M059J (cell line): ENCODE measurements at places on chromosomes 3 and 15.

DNA sequence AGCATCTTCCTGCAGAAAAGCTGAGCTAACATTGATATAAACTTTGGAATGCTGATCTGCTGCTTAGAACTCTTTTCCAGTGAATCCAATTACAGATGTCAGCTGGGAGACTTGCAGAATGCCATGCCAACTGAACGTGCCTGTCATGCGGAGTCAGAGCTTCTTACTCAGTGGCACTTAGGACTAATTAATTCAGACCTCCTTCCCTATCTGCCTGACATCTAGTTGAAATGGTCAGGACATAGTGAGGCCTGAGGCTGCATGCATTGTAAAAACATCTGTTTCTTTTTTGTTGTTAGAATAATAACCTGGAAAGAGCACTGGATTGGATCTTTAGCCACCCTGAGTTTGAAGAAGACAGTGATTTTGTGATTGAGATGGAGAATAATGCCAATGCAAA is 112.6 kb downstream of the USP13 start:
- DNase-seq: peak; percentile 10

- DNase-seq: peak; percentile 46
Measured at GRCh38 chr3:61562721-61563312, 1.4 kb downstream of the PTPRG start.

- peak; percentile 70 for DNase-seq
Measured at GRCh38 chr3:30231277-30232141, 374.9 kb upstream of the TGFBR2 start.

- no peak for DNase-seq
Measured at GRCh38 chr15:27235681-27236080, 264.7 kb downstream of the GABRG3 start.

GRCh38 chr3:103516950-103517349 is 1082.1 kb downstream of the ZPLD1 start:
- DNase-seq: no peak

DNA sequence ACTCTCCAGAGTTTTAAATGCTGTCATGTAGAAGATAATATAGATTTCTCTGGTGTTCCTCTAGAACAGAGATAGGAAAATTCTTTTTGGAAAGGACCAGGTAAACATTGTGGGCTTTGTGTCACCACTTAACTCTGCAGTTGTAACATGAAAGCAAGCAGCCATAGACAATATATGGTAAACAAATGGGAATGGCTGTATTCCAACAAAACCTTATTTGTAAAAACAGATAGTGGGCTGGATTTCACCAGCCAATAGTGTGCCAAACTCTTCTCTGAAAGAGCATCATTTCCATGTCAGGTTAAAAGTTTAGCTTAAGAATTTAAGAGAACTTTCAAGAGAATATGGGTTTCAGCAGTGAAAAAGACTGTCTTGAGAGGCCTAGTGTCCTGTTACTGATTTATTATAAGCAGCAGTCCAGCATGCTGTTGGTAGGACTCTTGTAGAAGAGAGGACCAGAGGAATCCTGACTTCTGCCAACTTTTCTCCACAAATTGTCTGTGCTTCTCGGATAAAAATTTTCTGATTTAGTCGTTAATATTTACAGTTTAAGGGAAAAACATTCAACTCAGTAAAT is 107.7 kb downstream of the TCF12 start:
- no peak for DNase-seq

DNA sequence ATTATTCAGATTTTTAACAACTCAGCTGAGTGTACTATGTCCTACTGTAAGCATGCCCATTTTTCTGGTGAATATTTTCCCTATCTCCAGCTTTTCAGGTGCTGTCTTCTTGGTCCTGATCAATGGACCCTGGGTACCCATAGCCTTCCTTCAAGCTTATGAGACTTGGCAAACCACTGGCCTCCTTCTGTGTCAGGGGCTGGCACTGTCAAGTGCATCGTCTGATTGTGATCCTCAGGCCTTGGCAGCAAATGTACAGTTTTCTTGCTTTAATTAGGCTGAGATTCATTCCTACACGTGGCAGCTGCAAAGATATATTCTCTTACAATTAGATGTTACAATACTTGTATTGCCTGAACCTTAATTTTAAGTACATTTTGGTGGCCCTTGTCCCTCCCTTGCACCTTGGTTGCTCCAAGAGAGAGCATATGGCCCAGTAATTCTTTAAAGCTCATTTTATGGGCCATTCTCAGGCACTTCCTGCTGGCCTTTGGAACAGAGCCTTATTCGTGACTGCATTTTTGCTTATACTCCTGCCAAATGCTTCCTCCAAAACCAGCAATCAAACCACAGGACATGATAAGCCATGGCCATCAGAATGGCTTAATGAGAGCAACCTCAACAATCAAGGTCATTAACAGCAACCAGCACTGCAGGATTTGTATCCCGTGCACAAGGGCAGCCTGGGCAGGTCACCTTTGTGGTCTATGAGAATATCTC is 179.9 kb downstream of the CNTN6 start:
- DNase-seq: no peak

- DNase-seq: no peak
Measured at GRCh38 chr15:83682476-83683088, 28.7 kb downstream of the ADAMTSL3 start.

DNA sequence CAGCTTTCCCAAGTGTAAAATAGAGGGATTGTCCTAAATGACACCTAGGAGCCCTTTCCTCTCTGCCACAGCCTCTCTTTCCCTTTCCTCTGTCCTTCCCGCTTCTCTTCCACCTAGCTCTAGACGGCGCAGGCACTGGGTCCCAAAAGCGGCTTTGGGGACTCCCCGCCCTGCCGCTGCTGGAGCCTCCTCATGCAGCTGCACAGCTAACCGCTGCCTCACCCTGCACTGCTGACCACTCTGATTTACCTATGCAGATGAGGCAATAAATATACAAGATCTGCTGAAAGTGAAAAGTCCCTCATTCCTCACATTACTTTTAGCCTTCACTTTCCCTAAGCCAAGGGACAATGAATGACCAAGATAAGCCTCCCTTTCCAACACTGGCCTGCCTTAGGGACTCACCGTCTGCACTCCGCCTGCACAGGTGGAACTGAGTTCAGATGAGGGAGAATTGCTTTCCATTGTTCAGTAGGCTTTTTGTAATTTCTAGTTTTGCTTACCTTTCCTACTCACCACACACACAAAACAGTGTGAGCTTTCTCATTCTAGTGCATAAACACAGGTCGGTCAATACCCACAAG is 197.5 kb upstream of the BCL6 start:
- no peak for DNase-seq

- no peak for DNase-seq
Measured at GRCh38 chr15:64779024-64779423, 3.6 kb upstream of the RBPMS2 start.

DNA sequence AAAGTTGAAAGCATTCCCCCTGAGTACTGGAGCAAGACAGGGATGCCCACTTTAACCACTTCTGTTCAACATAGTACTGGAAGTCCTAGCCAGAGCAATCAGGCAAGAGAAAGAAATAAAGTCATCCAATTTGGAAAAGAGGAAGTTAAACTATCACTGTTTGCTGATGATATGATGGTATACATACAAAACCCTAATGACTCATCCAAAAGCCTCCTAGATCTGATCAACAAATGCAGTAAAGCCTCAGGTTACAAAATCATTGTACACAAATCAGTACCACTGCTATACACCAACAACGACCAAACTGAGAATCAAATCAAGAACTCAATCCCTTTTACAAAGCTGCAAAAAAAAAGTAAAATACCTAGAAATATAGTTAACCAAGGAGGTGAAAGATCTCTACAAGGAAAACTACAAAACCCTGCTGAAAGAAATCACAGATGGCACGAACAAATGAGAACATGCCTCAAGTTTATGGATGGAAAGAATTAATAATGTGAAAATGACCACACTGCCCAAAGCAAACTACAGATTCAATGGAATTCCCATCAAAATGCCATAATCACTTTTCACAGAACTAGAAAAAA is 40.3 kb downstream of the RPL39L start:
- DNase-seq: peak; percentile 7

DNA sequence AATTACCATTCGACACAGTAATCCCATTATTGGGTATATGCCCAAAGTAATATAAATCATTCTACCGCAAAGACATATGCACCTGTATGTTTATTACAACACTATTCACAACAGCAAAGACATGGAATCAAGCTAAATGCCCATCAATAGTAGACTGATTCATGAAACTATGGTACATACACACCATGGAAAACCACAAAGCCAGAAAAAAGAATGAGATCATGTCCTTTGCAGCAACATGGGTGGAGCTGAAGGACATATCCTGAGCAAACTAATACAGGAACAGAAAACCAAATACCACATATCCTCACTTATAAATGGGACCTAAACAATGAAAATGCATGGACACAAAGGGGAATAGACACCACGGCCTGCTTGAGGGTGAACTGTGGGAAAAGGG is 11.1 kb upstream of the MCF2L2 start:
- DNase-seq: peak; percentile 28

DNA sequence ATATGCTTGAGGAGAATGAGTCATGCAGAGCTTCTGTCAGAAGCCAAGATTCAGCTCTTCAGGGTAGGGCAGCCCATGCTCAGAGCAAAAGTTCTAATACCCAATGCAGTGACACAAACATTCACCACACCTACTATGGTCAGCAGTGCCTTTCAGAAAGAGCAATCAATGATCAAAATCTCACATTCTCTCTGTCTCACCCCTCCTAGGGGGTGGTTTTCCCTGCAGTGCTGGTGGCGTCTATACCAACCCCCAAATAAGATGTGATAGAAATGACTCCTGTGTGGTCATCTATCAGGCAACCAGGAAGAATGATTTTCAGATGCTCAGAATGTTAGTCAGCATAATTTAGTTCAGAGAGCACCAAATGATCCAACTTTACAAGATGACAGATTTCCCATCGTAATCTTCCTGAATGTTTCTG is 385.3 kb downstream of the NTRK3 start:
- DNase-seq: peak; percentile 76

- DNase-seq: no peak
Measured at GRCh38 chr3:14700891-14701290, 25.9 kb downstream of the C3orf20 start.

- DNase-seq: peak; percentile 95
Measured at GRCh38 chr3:9976721-9977709, 9.6 kb downstream of the EMC3 start.

GRCh38 chr3:49294343-49294742 is 17.3 kb upstream of the C3orf62 start:
- DNase-seq: no peak

DNA sequence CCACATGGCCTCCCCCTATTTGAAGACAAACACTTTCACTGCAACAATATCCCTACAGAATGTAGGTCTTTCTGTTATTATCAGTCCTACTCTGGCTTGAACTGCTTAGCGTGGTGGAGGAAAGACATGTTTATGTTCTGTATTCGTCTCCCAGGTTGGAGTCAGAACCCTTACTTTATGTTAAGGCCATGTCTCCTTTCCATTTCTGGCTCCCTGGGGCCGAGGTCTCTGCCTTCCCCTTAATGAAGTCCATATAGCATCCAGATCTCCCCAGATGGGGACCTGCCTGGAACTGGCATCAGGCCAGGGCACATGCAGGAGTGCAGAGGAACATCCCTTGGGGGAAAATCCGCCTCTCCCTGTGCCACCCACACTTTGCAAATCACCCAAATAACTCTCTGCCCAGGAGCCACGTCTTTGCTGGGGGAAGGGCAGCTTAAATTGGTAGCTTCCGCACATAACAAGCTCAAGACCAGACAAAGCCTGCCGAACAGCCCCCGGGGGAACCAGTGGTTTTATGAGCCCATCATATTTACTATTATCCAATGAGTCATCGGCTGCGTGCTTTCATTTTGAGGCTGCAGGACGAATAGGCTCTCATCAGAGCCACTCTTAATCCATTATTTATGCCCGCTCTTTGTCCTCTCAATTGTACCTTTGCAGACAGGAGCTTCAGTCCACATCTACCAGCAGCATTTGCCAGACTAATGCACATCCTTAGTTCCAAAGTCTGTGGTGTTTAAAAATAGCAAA is 237.0 kb downstream of the UACA start:
- DNase-seq: peak; percentile 95

- DNase-seq: no peak
Measured at GRCh38 chr3:197713477-197713822, 23.3 kb downstream of the RUBCN start.

DNA sequence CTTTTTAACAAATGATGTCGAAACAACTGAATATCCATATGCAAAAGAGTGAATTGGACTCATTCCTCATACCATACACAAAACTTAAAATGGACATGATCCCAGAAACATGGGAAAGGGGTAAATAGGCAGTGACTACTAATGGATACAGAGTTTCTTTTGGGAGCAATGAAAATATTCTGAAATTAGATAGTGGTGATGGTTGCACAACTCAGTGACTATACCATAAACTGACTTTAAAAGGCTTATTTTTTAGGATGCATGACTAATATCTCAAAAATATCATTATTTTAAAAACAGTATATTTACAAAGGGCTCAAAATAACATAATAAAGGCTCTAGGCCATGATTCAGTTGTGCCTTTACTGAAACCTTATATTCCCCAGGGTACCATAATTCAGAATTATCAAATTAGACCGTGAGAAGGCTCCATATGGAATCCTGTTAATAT is 16.3 kb upstream of the ATP13A3 start:
- DNase-seq: no peak

GRCh38 chr3:187935623-187936156 is 190.4 kb upstream of the BCL6 start:
- no peak for DNase-seq

- DNase-seq: no peak
Measured at GRCh38 chr3:52820736-52821135, 9.7 kb downstream of the ITIH4 start.

DNA sequence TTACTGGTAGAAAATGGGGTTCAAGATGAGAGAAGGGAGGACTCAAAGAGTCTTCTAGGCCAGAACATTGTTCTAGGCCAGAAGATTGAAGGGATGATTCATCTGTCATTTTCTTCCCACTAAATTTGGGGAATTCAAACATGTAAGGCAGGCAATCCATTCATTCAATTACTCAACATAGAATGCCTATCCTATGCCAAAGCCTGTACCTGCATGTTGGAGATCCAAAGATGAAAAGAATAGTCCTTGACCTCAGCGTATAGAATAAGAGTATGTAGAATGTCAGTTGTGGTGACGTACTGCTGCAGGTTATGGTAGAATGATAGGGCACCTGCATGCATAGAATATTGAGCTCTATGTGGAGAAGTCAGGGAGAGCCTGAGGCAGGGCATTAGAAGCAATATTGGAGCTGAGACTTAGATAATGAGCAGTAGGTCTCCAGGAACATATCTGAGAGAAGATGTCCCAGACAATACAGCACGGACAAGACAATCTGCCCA is 49.7 kb downstream of the STAC start:
- DNase-seq: no peak

DNA sequence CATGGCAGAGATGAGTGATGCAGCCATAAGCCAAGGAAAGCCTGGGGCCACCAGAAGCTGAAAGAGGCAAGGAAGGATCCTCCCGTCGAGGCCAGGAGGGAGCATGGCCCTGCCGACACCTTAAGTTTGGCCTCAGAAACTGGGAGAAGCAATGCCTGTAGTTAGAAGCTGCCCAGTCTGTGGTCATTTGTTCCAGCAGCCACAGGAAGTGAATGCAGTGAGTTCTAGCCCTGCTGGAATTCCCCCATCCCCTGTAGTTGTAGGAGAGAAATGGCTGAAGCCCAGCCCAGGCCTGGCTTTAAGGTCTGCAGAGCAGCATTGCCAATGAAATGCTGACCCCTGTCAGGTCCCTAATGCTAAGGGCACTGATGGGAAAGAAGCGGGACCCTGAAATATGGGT is 12.2 kb upstream of the CHSY1 start:
- DNase-seq: peak; percentile 45

- DNase-seq: peak; percentile 77
Measured at GRCh38 chr3:101842245-101842934, 6.9 kb upstream of the NFKBIZ start.

GRCh38 chr15:57382215-57382614 is 5.9 kb downstream of the CGNL1 start:
- no peak for DNase-seq

GRCh38 chr3:190305406-190305805 is 16.8 kb downstream of the CLDN1 start:
- peak; percentile 58 for DNase-seq
